ENCODE measurements at places on chromosomes 2 and 18.

GRCh38 chr2:217617616-217618022 lies 385.2 kb downstream of the TNS1 start:
- DNase-seq: no peak

- DNase-seq: no peak
These were observed 5.1 kb downstream of the AGPS start for GRCh38 chr2:177397481-177398289.

DNA sequence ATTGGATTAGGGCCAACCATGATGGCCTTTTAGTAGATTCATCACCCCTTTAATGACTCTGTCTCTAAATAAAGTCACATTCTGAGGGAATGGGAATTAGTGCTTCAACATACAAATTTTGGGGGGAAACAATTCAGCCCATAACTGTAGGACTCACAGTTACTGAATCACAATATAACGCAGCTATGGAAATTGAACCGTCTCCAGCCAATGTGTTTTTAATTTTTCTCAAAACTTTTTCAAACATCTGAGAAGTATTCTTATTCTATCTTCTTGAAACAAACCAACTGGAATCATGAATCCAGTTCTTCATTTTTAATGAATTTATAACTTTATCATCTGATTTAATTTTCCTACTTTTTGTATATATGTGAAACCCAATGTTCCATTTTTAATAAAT lies 373.1 kb upstream of the SYT4 start:
- DNase-seq: no peak

DNA sequence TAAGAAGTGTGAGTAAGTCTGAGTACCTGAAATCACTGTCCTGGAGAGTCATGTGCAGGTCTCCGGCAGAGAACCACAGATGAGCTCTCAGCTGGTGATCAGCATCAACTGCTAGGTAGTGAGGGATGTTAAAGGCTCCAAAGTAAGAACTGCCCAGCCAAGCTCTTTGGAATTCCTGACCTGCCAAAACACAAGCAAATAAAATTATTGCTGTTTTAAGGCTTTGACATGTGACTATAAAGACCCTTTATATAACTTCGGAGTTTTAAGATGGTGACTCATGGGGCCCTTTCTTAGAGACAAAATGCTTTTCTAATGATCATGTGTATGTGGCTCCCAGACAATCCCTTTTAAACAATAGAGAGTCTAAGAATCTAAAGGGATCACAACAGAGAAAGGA lies 855.7 kb downstream of the TRIB2 start:
- DNase-seq: no peak

GRCh38 chr2:47076586-47077441 lies 78.3 kb downstream of the STPG4 start:
- no peak for DNase-seq

DNA sequence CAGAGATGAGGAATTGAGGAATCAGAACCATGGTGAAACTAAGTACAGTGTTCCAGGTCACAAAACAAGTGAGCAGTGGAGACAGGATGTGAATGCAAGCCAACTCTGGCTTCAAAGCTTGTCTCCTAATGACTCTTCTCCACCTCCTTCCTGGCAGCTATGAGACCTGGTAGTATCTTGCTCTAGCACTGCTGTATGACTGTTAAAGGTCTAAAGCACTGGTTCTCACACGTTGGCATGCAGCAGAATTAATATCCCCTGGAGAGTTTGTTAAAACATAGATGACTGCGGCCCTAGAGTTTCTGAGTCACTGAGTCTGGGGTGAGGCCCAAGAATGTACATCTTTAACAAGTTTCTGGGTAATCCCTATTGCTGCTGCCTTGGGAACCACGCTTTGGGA lies 63.3 kb downstream of the SUCLG1 start:
- DNase-seq: no peak

DNA sequence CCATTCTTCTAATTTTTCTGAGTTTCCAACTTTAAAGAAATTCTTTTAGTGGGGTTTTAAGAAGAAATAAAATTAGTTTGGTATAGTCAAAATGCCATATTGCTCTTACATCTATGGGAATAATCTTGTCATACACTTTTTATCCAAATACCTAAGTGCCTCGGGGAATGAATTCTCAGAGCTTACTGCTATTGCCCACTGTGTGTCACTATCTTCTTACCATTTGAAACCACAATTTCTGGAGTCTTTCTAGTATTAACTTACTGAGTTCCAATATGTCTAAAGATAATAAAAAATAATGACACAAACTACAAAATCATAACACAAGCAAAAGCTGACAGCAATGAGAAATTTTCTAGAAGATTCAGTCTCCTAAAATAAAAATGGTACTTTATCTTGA lies 23.7 kb upstream of the DNAH6 start:
- no peak for DNase-seq

DNA sequence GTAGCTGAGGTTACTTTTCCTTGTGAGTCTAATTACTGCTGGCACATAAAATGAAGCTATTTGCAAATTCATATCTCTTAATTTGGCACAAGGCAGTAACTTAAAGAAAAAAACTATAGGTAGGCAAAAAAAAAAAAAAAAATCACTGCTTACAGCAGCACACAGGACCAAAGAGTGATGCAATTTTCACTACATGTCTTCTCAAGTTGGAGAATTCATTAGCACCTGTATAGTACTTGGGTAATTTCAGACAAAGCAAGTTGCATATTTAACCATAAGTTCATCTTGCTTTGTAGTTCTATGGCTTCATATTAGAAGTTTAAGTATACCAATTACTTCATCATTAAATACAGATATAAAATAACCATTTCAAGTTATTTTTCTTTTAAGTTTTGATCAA lies 33.7 kb upstream of the RBBP8 start:
- no peak for DNase-seq

DNA sequence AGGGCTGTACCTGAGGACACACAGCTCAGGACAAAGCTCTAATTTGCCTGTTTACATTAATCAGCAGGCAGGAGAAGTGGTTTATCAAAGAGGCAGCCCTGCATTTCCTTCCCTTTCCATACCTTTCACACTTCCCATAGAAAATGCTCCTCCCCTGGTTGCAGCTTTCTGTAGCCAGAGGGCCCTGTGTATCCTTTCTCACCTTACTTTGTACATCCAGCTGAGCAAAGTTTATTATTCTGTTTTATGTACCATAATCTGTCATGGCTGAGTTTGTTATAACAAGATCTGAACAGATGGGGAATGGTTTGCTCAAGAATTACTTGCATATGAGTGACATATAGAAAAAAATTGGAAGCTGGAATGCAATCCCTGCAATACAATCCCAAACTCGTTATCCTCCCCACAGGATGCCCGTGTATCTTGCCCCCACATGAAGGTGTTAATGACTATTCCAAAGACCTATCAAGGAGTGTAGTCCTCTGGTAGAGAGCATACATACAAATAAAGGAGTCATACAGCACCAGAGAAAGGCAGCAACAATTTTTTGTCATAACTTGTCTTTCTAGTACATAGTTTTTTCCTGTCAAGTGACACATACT lies 1025.8 kb upstream of the KLHL29 start:
- no peak for DNase-seq

GRCh38 chr18:49949951-49950395 lies 136.6 kb upstream of the ACAA2 start:
- DNase-seq: peak; percentile 58

DNA sequence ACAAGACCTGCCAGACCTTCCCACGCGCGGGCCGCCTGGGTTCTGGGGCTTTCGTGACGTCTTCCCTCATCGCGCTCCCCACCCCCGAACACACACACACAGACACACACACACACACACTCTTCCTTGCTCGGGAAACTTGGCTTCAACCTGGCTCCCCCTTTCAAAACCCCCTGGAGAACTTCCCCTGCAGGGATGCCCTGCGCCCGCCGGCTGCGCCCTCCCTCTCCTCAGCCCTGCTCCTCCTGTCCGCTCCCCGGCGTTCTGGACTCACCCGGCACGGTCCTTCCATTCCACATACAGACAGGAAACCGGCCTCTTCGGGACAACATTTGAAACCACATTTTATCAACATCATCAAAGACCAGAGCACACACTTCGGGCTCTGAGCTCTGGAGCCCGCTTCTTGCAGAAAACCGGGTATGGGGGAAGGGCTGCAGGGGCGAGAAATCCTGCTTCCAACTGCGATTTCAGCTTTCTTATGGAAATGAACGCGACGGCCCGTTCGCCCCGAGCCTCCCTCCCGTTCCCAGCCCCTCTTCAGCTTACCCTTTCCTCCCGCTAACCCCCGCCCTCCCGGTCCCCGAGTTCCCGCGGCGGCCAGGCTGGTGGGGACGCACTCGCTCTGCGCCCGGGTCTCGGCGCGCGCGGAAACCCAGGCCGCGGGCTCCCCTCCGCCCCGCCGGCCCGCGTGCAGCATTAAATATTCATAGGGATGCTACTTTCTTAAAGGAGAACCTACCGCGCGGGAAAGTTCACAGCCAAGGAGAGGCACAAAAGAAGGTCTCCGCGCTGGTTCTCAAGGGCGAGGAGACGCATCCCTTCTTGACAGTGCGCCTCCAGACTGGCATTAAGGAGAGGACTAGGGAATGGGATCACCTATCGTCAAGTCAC lies 18.3 kb downstream of the POU3F3 start:
- DNase-seq: no peak

- no peak for DNase-seq
These were observed 185.6 kb upstream of the MEX3C start for GRCh38 chr18:51383116-51383515.

DNA sequence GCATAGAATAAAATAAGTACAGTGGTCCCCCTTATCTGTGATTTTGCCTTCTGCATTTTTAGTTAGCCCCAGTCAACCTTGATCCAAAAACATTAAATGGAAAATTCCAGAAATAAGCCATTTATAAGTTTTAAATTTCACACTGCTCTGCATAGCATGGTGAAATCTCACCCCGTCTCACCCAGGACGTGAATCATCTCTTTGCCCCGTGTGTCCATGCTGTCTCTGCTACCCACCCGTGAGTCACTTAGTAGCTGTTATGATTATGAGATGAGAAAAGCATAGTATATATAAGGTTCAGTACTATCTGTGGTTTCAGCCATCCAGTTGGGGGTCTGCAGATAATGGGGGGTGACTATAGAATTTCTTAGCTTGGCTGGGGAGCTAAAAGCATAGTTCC lies 67.3 kb downstream of the RHBDD1 start:
- no peak for DNase-seq

DNA sequence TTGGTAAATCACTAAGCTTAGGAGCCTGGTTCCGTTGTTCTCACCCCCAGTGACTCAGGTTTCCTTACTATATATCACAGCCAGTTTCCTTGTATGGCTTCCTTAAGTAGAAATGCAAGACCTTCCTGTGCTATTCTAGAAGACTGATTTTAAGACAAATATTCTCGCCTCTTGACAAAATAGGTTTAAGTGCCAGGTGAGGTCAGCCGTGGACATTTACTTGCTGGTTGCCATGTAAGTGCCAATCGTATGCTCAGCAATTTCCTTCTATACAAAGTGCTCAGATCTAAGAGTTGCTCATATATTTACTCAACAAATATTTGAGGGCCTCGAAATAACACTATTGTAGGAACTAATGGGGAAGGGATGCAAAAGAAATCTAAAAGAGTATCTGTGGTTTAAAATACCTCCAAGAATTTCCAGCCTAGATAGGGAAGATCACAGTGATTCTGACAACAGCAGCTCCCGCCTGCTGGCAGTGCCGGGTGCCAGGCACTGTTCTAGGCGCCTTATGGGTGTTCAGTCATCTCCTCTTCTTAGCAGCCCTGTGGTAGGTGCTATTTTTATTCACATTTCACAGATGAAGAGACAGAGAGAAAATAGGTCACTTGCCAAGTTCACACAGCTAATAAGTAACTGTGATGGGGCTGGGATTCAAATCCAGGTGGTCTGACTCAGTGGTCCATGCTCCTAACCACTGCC lies 95.3 kb upstream of the B3GNT7 start:
- DNase-seq: no peak

- no peak for DNase-seq
These were observed 381.8 kb upstream of the SMIM21 start for GRCh38 chr18:75809151-75809925.

DNA sequence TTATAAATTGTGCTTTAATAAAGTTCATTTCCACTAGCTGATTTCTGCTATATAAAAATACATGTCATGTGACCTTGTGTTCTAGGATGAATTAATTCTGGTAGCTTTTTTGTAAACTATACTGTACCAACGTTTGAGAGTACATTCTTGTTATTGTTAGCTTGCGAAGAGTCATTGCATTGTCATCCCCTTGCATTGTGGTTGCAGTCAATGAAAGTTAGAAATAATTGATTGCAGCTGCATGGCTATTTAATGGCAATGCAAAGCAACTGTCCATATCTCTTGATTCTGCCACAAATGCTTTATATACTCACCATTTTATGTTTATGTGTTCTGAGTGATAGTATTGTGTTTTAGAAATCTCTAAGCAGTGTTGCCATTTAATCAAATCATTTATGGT lies 91.6 kb downstream of the ZNF407 start:
- DNase-seq: no peak

DNA sequence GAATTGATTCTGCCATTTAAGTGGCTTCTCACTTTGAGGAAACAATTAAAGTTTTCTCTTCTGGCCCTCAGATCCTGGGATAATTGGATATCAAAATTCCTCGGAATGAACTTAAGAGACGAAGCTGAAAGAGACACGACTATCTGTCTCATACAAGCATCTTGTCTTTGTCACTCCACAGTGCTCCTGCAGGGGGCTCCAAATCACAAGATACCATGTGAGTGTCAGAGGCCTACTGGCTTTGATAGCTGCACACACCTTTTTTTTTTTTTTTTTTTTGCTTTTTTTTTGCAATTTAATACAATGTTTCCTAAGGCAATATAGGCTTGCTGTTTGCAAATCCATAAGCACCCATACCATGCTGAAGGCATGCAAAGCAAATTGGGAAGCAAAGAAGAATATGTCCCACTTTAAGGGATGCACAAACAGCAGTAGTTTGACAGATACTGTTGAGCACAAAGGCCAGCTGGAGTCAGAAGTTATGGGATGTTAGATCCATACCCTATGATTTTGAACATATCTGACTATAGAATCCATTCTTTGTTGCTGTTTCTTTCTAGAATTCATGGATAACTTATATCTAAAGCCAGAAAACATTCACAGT lies 109.0 kb upstream of the CBLN2 start:
- DNase-seq: no peak
